ENCODE measurements at places on chromosomes 4 and X.

DNA sequence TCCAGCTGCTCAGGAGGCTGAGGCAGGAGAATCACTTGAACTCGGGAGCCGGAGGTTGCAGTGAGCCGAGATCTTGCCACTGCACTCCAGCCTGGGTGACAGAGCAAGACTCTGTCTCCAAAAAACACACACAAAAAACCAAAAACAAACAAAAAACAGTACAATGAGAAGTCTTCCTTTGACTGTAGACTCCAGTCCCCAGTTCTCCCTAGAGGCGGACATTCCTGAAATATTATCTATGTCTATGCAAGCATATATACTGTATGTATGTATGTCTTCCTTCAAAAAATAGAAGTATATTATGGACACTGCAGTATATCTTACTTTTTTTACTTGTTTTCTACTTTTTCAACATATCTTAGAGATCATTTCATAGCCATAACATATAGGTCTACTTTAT lies 10.2 kb upstream of the FGF2 start:
- no peak for DNase-seq

DNA sequence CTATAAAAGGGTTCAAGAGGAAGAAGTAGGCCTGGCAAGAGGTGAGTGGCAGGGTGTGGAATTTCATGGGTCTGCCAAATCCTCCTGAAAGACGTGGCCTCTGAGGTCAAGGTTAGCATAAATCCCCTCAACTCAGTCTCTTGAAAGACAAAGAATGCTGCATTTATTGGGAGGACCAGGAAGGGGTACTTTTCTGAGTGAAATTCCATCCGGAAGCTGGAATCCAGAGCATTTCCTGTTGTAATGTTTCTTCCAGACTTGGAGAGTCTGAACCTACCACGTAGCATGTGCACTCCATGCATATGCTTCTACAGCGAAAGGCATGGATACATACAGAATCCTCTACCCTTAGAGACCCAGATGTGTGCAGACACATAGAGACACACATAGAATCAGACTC lies 13.4 kb upstream of the FGD1 start:
- no peak for DNase-seq

GRCh38 chr4:146054676-146055075 lies 116.1 kb upstream of the ZNF827 start:
- DNase-seq = no peak

DNA sequence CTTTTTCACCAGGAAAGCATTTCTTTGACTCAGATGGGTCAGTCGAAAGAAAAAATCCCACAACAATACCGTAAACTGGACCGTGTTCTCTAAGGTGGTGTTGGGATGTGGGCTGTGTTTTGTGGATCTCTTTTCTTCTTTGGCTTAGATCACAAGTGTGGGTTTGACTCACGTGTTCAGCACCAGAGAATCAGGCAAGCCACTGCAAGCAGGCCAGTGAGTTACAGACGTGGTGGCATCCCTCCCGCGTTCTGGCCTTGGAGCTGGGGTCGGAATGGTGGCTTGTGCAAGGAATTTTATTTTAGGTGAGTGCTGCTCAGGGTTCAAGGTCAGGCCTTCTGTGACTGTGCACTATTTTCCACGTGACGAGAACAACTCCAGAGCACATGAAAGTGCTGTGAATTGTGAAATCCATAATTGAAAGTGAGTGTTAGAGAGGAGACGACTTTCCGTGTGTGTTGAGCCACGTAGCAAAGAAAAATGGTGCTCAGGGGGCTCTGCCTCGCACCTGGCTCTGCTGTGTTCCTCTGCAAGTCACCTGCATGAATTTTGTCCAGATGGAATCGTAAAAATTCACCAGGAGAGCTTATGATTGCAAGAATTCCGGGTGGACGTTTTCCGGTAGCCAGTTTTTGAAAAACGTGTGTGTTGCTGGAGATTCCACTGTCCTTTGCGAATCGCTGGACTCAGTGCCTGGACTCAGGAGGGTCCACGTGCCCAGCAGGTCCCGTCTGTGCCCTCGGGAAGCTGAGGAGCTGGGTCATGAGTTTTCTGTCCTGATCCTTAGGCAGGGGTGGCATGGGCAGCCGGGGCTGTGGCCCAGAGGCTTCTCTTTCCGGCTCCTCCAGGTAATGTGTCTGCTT lies 33.6 kb upstream of the HGFAC start:
- no peak for DNase-seq

GRCh38 chrX:112190646-112191045 lies 108.1 kb upstream of the TRPC5 start:
- no peak for DNase-seq

All from T1000 (cell line).